ENCODE measurements at places on chromosomes 6 and 20. TPM values are rescaled to one million over a fixed set of nuclear protein-coding genes. Genes with fewer than 3 reads are reported as not detected.

RHAG gene
- total RNA-seq: not detected

- no peak for DNase-seq
Observed at GRCh38 chr20:57785061-57785460, 75.2 kb upstream of the PMEPA1 start.

CTAGE9 gene
- total RNA-seq: not detected

ZCCHC3 gene
- 28.9 TPM for total RNA-seq

SLC17A4 gene
- total RNA-seq: 3.9 TPM

GRCh38 chr20:17835240-17835933 lies 133.2 kb downstream of the SNX5 start:
- no peak for DNase-seq

DNA sequence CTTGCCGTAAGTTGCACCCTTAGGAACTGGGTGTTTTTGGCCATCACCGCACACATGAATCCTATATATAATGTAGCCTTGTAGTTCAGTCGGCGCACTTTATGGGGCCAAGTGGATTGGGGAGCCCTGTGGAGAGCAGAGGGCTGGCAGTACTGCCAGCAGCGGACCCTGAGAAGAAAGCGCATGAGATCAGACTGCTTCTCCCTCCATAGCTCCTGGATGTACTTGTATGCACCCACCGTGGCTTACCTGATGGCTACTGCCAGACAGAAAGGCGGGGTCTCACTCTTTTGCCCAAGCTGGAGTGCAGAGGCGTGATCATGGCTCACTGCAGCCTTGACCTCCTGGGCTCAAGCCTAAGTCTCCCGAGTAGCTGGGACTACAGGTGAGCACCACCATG lies 32.8 kb upstream of the OVOL2 start:
- DNase-seq: peak; percentile 44

GRCh38 chr6:28353981-28354676 lies 4.4 kb downstream of the ZKSCAN3 start:
- DNase-seq: no peak

- DNase-seq: no peak
Observed at GRCh38 chr6:124040655-124041054, 237.0 kb downstream of the NKAIN2 start.

- peak; percentile 32 for DNase-seq
Observed at GRCh38 chr20:19251506-19251905, 39.1 kb downstream of the SLC24A3 start.

GRCh38 chr20:61759286-61760065 lies 306.2 kb downstream of the TAF4 start:
- no peak for DNase-seq

KIFC1 gene
- total RNA-seq: 28.0 TPM

GRCh38 chr6:156654919-156655918 lies 122.0 kb upstream of the ARID1B start:
- DNase-seq: no peak

- DNase-seq: no peak
Observed at GRCh38 chr6:105966481-105966880, 119.7 kb upstream of the PRDM1 start.

- no peak for DNase-seq
Observed at GRCh38 chr6:30748851-30749540, 4.6 kb upstream of the IER3 start.

KCNG1 gene
- total RNA-seq: 78.8 TPM

DNA sequence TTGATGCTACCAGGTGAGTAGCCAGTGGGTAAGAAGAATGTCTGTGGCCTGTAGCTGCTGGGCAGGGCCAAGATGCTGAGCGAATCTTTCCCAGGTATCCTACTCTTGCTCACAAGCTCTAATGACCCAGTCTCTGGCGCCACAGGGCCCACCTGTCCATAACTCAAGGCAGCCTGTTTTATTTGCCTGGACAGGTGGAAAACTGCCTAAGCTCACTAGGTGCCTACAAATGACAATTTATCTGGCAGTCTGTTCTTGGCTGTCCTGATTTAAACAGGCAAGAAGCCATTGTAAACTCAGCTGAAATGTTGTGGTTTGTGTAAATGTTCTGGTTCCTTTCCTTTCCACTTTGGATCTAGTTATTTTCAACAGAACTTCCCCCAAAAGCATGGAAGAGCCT lies 113.3 kb downstream of the TCP11 start:
- DNase-seq: no peak

PIGU gene
- total RNA-seq: 46.2 TPM

GRCh38 chr6:19712012-19712688 lies 125.0 kb upstream of the ID4 start:
- DNase-seq: no peak

Data from type B pancreatic cell (in vitro differentiated cells).